NCI-H2107 (cell line): ENCODE measurements at places on chromosomes 1 and 21.

DNA sequence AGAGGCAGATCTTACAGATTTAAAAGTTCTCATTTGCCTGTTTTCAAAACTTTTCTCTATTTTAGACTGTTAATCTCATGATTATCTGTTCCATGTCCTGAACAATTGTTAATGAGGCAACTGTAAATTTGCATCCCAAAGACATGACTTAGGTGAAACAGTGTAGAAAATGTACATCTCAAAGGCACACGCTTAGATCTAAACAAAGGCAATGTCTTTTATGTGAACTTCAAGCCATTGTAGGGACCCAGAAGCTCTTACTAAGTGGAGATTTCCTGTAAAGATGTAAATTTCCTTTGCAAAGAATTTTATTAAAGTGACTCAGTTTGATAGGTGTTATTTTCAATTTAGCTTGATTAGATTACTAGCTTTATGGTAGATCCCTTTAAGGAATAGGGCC is 125.2 kb upstream of the F3 start:
- DNase-seq: no peak

DNA sequence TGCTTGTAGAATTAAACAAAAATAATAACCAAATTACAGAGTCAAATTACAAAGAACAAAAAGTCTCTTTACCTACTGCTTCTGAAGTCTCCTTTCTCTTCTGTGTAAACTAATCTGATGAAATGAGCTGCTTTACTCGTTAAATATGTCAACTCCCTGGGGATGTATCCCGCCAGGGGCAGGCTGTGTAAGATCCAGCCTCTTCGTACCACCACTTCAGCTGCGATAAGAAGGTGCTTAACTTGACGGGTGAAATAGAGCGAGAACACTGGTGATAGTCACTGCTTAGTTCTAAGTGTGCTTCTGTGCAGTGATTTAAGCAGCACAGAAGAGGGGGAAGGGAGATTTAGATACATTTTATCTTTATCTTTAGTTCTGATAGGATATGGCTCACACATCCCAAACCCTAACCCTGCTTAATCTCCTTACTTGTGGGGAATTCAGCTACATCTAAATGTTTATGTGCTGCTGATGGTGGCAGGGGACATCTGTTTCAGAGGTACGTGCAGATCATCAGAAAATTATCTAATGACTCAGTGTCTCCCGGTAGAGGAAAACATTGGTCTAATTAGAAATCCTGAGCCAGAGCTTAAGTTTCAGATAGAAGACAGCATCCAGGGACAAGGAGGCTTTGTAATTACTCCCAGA is 46.0 kb downstream of the RHOU start:
- peak; percentile 78 for DNase-seq

GRCh38 chr1:11501906-11502485 is 23.0 kb downstream of the DISP3 start:
- DNase-seq: no peak

- DNase-seq: no peak
Measured at GRCh38 chr1:19007491-19008441, 51.3 kb upstream of the IFFO2 start.

GRCh38 chr1:79042117-79042516 is 35.6 kb upstream of the ADGRL4 start:
- DNase-seq: no peak

GRCh38 chr1:8701794-8702471 is 115.5 kb downstream of the RERE start:
- no peak for DNase-seq
